ENCODE measurements at places on chromosomes 3 and 15.

GRCh38 chr3:176987901-176988650 lies 209.2 kb downstream of the TBL1XR1 start:
- DNase-seq, result no peak

DNA sequence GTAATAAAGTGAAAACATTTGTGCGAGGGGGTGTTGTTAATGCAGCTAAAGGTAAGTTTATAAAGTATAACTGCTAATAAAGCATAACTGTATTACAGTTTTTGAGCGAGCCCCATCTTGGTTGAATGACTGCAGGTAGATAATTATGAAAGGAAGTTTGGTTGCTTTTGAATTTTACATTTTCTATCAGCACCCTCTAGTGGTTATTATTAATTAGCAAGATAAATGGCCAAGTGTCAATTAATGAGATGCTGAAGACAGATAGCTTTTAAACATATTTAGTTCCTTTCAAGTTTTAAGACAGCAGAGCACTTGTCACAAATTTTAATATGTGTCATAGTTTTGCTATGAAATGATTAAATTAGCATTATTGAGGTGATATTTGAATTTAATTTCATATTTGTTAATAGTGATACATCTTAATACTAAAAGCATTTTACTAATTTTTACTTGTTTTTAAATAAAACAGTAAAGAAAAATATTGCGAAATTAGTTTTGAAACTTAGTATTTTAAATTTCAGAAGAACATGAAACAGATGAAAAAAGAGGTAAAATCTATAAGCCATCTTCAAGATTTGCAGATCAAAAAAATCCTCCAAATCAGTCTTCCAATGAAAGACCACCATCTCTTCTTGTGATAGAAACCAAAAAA lies 15.1 kb downstream of the U2SURP start:
- DNase-seq, result no peak

- DNase-seq, result no peak
These were observed 74.5 kb downstream of the NSUN3 start for GRCh38 chr3:94137377-94137776.

GRCh38 chr3:61358364-61358763 lies 107.1 kb upstream of the FHIT start:
- no peak for DNase-seq

DNA sequence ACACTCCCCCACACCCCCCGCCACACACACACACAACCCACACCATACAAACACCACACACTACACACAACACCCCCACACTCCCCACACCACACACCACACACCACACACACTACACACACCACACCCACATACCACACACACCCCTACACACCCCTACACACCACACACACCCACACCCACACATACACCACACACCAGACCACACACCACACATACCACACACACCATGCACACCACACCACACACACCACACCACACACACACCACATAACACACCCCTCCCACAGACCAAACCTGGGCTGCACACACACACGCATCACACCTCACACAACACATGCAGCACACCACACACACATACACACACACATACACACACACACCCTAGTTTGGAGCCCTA lies 1.8 kb upstream of the RASGRF1 start:
- DNase-seq, result no peak

All from activated CD4-positive, alpha-beta T cell treated with anti-CD3 and anti-CD28 coated beads for 4 hours (primary cell).